ENCODE measurements at places on chromosomes 5 and 9. TPM values are rescaled to one million over a fixed set of nuclear protein-coding genes. Genes with fewer than 3 reads are reported as not detected.

TMEM174 gene
- not detected for polyA plus RNA-seq

DNA sequence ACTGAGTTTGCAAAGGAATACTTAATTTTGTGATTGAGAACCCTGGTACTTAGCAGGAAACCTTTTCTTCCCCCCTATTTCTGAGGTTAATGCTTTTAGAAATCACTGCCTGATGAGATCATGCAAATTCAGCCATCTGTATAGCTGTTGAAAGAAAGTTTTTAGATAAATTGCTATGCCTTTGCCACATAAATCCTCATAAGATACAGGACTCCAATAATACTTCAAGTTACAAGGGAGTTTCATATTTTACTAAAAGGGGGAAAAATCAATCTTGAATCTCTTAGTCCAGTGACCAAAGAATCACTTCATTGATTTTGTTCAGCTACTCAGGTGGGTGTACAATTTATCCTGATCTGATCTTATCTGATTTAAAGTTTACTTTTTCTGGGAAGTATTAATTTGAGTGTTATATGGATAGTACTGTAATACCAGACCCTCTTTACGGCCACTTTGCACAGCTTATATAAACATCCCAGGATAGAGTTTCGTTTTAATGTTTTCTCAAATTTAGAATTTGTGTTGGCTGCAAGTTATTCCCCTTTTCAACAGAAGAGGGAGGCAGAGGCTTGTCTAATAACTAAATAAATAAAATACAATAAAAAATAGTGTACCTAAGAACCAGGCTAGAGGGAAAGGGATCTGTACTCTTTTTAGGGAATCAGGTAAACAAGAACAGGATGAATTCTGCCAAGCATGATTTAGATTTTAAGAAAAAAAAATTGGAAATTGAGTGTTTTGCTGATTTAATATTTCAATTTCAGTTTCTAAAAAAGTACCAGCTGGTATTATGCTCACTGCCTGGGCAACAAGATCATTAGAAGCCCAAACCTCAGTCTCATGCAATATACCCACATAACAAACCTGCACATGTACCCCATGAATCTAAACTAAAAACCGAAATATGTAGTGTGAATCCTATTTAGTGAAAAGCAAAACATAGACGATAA is 69.1 kb downstream of the PSAT1 start:
- peak; percentile 39 for DNase-seq

GRCh38 chr5:179378441-179379271 is 33.4 kb upstream of the ADAMTS2 start:
- DNase-seq, result peak; percentile 78

- DNase-seq, result no peak
Measured at GRCh38 chr5:160289356-160289651, 23.1 kb downstream of the CCNJL start.

All from IMR-90 (cell line).